ENCODE measurements at places on chromosomes 12 and 14.

DNA sequence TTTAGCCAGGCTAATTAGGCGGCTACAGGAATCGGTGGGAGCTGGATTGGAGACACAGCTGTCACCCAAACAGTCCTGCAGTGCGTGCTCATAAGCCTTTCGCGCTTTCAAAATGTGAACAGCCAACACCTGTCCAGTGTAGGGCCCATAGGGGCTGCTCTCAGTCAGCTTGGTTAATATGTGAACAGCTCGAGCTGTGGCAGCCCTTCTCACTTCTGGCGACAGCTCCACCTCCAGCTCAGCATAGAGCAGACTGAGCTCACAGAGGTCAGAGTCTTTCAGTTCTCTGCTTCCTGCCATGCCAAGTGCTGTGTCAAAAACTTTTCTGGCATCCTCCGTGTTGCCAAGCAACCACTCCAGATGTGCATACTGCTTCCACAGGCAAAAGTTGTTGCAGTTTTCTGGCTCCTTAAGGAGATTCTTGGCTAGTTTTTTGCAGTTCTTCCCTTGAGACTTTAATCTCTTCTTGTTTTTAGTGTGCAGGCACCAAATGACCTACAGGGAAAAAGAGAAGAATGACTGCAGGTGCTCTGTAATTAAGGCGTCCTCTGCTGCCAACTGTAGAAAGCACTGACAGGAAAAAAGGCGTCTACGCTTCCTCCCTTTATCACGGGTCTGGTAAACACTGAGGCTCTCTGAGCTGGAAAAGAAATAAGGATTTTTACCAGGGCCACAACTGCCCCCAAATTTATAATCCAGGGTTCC lies 32.5 kb downstream of the PSMC1 start:
- no peak for DNase-seq

- peak; percentile 16 for DNase-seq
Measured at GRCh38 chr12:19273482-19274330, 144.2 kb downstream of the PLEKHA5 start.

DNA sequence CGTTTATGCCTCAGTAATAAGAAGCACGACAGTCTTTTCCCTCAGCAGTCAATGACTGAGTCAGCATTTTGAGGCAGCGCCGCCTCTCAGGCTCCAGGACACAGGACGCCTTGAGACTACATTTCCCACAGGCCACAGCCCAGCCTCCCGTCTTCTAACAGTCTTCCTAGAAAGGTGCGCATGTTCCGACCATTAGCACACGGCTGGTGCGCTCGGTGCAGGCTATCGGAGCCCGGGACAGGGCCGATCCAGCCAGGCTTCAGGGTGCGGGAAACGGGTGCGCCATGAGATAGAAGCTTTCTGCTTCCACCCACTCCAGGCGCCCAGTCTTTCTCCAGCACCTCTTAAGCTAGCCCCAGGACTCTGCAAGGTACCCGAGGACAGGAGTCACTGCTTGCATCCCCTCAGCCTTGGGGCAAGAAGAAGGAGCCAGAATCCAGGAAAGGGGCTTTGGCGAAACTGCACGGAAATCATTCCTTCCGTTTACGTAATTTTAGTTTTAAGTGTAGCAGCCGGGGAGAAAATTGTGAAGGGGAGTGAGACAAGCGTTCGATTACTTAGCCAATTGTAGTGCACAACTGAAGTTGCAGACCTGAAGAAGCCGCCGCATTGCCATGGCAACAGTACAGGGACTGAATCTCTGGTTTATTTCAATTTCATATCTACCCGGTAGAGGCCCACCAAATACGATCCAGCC lies 54.0 kb downstream of the ZNF641 start:
- DNase-seq = peak; percentile 94

DNA sequence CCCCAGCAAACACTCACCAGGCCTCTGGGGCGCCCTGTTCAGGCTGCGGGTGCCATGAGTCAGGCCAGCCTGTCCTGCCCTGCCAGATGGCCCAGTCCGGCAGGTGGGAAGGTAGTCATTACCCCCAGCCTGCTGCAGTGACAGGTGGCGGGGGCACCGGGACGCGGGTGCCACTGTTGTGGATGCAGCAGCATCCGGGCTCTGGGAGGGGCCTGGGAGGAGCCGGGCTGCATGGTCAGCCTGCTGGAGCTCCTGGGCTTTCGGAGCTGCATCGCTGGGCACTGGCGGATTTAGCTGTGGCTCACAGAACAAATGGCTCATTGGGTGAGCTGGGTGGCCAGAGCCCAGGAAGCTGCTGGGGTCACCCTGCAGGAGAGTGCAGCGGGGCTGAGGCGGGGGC lies 13.5 kb downstream of the CEP170B start:
- DNase-seq = no peak

GRCh38 chr12:13195250-13195649 lies 1.3 kb upstream of the EMP1 start:
- DNase-seq = no peak

- DNase-seq = no peak
Measured at GRCh38 chr14:24674204-24674970, 40.4 kb upstream of the GZMB start.

- no peak for DNase-seq
Measured at GRCh38 chr12:53268630-53269562, 797 bp downstream of the ESPL1 start.

DNA sequence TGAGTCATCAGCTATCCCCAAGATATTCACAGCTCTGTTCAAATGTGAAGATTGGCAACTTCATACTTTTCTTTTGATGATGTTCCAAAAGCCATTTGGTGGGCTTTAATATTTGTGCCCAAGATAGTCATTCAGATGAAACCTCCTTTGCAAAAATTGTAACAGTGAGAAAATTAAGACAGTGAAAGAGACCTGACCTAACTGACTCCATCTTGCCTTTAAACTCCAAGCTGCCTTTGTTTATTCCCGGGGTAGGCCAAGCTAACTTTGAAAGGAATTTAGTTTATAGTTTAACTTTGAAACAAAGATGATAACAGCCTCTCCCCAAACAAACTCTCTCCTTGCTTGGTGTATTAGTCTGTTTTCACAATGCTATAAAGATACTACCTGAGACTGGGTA lies 221.1 kb downstream of the KTN1 start:
- DNase-seq = no peak

DNA sequence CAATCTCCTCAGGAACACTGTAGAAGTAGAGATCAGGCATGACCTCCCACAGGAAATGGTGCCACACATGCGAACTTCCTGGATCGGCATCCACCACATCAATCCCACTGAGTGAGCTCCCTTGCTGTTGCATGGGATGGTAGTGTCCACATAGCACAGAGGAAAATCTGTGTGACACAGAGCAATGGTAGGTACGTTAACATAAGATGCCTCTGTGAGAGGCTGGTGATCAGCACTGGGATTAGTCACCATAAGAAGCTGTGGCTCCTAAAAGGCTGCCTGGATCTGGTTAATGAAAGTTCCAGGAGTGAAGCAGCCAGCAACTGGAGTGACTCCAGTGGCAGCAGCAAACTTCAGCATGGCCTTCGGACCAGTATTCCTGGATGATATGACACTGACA lies 21.8 kb downstream of the WDHD1 start:
- no peak for DNase-seq

GRCh38 chr12:117733549-117733805 lies 235.3 kb downstream of the KSR2 start:
- no peak for DNase-seq

- DNase-seq = peak; percentile 41
Measured at GRCh38 chr12:116598311-116599284, 39.4 kb downstream of the MAP1LC3B2 start.

GRCh38 chr12:53676656-53677015 lies 753 bp upstream of the ATP5MC2 start:
- DNase-seq = peak; percentile 74

GRCh38 chr12:19402743-19403431 lies 36.4 kb upstream of the AEBP2 start:
- no peak for DNase-seq

DNA sequence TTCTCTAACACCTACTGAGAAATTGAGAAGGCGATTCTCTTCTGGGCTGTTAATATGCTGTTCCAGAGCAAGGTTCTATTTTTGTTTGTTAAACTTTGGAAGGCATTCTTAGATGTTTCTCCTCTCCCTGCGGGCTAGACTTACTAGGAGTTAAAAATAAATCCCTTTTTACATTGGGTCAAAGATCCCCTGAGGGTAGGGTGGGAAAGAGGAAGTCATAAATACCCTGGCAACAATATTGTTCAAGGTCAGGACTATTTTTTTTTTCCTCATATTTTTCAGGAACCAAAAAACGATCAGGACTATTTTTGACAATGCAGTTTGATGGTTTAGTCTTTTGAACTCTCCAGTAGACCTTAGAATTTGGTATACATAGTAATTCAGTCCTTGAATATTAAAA lies 12.0 kb upstream of the SLC2A14 start:
- no peak for DNase-seq

GRCh38 chr12:121918679-121919038 lies 267 bp downstream of the CFAP251 start:
- no peak for DNase-seq

GRCh38 chr14:55458800-55459515 lies 18.5 kb upstream of the TBPL2 start:
- DNase-seq = no peak

- no peak for DNase-seq
Measured at GRCh38 chr12:113861708-113862312, 104.3 kb downstream of the RBM19 start.

GRCh38 chr12:32471591-32472001 lies 72.2 kb downstream of the FGD4 start:
- no peak for DNase-seq

DNA sequence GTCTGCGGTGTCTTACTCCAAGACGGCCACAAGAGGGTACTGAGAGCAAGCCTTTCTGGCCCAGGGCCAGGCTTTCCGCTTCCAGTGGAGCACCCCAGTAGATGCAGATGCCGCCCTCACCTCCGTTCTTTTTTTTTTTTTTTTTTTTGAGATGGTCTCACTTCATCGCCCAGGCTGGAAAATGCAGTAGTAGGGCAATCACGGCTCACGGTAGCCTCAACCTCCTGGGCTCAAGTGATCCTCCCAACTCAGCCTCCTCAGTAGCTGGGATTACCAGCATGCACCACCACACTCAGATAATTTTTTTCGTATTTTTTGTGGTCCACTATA lies 5.6 kb upstream of the LBHD2 start:
- DNase-seq = peak; percentile 65

DNA sequence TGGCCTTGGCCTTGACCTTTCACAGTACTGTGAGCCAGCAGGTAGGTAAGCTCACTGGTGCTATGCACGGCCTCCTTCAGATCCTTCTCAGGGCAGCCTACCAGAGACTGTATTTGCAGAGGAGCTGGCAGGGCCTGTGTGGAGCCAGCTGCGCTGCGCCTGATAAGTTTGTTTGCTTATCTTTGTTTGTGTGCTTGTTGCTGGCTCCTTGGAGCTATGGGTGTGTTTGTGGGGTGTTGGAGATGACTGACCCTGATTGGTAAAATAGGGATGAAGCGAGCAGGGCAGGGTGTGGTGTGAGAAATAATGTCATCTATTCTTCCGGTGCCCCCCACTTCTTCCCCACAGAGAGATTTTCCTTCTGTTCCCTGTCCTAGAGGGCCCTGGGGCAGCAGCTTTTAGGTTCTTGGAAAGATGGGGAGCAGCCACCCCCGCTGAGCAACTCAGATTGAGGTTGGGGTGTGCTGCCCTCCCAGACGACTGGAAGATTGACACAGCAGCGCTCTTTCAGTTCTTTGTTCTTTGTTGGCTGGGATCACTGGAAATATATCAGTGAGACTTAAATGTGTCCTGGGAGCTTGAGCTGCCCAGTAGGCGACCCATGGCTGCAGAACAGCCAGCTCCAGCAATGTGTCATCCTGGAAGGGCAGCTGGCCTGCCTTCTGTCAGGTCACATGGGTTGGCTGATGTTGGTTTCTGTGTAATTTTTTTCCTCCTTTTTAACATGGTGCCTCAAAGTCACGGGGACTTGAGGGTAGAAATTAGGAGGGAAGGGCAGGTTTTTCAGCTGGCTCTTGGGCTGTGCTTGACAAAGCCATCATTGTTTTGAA lies 19.6 kb downstream of the MLXIP start:
- DNase-seq = no peak

- no peak for DNase-seq
Measured at GRCh38 chr14:90109858-90110257, 48.1 kb downstream of the KCNK13 start.
